CD4-positive, alpha-beta T cell treated with Interleukin-15 for 4 hours (primary cell): ENCODE measurements at places on chromosomes 1 and 21.

DNA sequence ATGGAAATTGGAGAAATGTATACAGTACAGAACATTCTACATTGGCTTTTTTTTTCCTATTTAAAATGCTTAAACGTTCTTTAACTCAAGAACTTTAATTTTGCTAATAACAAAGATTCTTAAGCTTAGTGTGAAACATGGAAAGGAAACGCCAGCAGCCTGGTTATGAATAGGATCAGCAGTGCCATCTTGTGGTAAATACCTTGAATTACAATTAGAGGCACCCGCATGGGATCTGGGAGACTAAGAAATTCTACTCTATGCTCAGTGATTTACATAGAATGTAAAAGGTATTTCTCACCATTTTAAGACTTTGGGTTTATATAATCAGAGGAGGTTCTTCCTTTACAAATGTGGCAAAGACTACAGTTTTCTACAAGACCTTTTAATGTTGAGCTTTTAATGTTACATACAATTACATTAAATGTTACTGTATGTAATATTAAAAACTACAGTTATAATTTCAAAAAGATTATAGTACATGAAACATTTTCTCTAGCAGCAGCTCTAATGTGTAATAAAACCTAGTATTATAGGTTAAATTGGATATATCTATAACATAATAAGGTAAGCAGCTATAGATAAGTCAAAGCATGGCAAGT lies 32.1 kb upstream of the APOBEC4 start:
- peak; percentile 60 for DNase-seq

DNA sequence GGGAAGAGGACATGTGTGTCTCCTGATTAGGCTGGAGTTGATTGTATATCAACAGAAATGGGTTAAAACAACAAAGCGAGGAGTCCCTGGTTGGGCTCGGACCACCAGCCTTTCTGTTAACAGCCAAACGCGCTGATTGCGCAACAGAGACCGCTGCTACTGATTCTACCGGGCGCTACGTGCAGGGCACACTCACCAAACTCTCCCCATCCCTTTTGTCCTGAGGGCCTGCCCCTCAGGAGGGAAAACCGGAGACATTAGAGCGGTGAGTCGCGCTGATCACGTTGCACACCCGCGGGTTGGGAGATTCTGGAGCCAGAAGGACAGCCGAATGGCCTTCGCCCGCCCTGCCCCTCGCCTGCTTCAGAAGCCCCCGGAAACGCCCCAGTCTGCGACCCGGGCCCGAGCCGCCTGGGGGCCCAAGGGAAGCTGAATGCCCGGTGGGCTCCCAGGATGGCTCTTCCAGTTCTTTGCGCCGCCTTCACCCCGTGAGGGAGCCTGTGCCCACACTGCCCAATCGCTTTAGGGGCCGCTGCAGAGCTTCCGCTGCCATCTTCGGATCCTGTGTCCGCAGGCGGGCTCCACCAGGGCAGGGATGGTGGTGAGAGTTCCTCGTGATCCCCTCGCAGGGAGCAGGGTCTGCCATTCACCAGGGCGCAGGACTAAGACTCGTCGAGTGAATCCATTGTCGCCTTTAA lies 165.4 kb upstream of the NBPF11 start:
- no peak for DNase-seq

- no peak for DNase-seq
These were observed 74.9 kb upstream of the BEND5 start for GRCh38 chr1:48851638-48852037.

DNA sequence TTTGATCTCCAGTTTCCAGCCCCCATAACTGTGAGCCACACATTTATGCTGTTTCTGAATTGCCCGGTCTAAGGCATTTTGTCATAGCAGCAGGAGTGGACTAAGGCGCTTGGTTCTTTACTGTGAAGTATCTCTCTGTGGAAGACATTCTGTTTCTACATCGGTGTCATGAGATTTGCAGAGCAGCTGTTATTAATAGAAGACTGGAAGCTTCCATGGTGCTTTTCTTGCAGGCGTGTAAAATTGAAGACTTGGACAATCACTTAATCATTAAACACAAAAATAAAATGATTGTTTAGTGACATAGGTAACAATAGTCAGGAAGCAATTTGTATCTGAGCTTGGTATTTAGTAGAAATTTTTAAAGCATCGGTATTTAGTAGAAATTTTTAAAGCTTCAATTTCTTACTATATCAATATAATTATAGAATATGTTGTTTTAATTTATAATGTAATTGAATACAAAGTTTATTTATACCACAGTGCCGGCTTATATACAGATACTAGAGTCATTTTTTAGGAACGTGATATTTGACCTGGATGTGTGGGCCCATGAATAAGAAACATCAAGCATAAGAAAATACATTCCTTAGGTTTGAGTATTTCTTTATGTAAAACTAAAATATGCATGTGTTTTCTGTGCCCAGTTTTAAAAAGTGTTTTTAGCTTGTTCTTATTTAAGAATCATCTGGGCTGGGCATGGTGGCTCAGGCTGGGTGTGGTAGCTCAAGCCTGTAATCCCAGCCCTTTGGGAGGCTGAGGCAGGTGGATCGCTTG lies 60.6 kb upstream of the COL6A1 start:
- no peak for DNase-seq

DNA sequence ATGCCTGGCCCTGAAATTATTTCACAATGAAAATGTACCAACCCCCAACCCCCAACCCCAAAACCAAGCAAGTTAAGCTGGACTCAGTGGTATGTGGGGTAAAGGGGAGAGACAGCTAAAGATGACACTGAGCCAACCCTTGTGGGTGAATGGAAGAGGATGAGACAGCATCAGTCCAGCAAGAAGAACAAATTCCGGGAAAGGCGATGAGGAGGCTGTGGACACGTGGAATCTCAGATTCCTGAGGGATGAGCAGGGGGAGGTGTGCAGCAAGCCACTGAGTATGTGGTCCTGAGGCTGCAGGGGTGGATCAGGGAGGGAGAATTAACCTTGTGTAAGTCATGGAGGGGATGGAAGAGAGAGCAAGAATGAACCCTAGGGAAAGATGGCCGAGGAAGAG lies 14.4 kb upstream of the ZNF362 start:
- DNase-seq: no peak

- no peak for DNase-seq
These were observed 160.8 kb downstream of the NTMT2 start for GRCh38 chr1:170306513-170306910.

DNA sequence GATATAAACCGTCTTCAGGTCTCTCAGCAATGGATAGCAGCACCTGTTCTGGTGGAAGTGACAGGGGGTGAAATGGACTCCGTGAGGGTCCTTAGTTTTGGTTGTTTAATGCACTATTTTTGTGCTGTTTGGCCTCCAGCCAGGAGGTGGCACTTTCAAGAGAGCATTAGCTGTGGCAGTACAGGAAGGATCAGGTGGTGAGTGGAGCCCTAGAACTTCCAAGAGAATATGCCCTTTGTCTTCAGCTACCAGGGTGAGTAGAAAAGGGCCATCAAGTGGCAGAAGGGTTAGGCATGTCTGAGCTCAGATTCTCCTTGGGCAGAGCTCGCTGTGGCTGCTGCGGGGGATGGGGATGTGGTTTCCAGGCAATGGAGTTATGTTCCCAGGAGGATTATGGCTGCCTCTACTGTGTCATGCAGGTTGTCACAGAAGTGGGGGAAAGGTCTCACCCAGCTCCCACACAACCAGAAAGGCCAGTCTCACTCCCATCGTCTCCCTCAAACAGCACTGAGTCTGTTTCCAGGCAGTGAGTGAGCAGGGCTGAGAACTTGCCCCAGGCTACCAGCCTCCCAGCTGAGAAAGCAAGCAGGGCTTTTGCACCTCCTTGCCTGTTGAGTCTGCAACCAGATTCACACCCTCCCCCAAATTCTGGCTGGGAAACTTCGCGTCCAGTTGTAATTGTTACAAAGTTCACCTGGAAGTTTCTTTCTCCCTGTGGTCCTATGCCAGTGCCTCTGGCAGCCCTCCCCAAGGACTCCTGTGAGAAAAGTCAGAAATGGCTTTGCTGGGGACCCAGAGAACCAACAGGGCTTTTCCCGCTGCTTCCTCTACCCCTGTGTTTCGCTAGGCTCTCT lies 39.1 kb upstream of the TTLL7 start:
- no peak for DNase-seq

- no peak for DNase-seq
These were observed 298.2 kb downstream of the SPATA17 start for GRCh38 chr1:217929213-217929885.

GRCh38 chr1:178645808-178646200 lies 79.2 kb upstream of the RALGPS2 start:
- DNase-seq: no peak

DNA sequence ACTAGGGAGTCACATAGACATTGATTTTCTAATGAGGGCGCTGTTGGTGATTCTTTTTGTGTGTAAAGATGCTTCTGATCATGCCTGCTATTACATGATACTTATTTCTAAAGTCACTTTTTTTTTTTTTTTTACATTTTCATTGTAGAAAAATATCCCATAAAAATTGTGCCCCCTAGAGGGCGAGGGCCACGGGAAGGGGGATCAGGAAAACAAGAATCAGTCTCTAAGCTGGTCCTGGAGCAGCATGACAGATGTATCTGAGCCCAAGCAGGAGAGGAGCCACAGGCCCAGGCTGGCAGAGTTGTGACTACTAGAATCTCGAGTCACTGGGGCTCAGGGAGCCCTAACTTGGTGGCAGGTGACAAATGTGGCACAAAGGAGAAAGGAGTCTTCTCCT lies 28.1 kb downstream of the ZSCAN20 start:
- DNase-seq: no peak

GRCh38 chr1:27430903-27431600 lies 38.6 kb downstream of the GPR3 start:
- peak; percentile 50 for DNase-seq

DNA sequence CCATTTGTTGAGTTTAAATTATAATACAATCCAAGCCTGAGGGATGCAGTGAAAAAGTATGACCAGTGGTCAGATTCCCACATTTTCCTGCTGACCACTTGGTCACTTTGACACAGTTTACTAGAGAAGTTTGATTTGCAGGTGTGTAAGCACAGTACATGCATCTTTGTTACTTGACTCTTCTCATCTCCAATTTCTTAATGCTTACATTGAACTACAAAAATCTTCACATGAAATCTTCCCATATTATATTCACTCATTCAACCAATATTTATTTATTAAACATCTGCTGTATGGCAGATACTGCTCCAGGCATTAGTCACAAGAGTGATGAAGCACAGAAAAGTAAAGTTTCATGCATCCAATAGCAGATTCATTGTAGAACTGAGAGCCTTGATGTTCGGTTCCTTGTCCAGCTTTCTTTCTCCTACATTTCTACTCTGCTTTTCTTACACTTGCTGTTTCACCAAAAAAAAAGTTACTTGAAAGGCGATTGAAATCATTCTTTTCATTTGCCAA lies 211.7 kb downstream of the NFIA start:
- no peak for DNase-seq

DNA sequence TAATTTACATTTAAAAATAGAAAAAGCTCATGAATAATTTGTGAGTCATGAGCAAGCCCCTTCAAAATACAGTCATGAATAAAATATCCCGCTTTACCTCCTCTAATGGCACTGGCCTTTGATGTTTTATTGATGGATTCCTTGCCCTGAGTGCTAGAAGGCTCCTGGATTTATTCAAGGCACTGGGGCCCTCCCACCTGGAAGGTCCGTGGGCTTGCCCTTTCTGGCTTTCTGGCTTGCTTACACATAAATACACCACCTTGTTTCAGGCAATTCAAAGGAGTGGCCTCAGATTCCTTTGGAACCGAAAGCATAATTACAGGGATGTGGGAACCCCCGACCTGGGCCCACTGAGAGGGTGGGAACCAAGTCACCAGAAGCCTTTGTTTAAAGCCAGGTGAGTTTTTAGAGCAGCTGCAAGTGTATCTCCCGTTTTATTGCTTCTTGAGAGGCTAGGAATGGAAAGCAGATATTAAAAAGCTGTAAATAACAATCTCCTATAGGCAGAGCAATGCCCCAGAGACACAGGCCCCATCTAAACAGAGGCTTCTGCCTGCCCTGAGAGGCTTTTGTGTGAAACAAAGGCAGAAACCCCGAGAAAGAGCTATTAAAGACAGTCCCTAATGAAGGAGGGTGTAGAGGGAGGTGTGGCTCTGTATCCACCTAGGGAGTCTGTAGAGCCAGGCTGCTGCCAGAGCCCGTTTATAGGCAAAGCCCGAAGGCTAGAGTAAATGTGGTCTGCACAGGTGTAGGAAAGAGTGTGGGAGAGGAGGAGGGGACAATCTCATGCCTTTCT lies 126.4 kb downstream of the FAM78B start:
- DNase-seq: no peak

DNA sequence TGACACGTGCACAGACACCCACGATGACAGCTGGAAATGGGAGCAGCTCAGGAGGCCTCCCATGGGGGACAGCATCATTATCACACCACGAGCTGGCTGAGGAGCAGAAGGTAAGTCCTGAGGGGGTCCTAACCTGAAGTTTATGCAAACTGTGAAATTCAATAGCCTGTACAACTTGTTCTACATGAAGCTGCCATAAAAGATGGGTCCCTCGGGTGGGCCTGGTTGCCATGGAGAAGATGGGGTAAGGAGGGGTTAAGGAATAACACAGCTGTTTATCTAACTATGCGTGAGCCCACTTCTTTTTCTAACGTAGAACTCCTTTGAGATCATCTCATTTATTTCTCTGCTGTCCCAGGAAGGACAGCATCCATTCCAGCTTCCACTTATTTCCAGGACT lies 163.4 kb upstream of the CD34 start:
- DNase-seq: no peak

DNA sequence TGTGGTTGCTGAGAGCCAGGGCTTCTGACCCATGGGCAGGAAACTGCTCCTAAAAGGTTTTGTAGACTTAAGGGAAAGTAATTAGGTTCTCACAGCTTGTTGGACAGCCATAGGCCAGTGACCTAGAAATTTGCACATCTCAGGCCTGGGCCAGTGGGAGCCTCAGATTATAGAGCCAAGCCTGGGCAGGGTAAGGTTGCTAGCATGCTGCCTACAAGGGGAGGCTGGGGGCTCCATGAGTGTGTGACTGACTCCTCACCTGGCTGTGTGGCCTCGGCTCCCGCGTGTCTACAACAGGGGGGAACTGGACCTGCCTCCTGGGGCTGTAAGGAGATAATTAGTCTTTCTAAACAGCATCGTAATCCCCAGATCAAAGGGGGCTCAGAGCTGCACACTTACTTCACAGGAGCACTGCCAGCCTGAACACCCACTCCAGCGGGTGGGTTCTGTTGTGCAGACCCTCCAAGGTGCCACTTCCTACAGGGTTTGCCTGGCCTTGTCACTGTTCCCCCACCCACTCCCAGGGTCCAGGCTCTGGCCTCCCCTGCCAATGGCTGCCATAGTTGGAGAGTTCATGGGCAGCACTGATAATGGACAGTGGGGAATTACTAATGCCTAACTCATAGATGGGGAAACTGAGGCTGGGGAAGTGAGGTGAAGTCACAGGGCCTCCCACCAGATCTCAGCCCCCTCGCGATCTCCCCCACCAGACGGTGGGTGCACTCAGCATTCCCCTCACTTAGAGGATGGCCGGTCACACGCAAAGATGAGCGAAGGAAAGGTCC lies 230.4 kb upstream of the TMEM51 start:
- no peak for DNase-seq
